Activated T-helper 17 cell treated with anti-CD3 and anti-CD28 coated beads, Interleukin-2, amount 50 U/mL, for 72 hours (primary cell): ENCODE measurements at places on chromosomes 16 and 17. TPM values are rescaled to one million over a fixed set of nuclear protein-coding genes. Genes with fewer than 3 reads are reported as not detected.

DNA sequence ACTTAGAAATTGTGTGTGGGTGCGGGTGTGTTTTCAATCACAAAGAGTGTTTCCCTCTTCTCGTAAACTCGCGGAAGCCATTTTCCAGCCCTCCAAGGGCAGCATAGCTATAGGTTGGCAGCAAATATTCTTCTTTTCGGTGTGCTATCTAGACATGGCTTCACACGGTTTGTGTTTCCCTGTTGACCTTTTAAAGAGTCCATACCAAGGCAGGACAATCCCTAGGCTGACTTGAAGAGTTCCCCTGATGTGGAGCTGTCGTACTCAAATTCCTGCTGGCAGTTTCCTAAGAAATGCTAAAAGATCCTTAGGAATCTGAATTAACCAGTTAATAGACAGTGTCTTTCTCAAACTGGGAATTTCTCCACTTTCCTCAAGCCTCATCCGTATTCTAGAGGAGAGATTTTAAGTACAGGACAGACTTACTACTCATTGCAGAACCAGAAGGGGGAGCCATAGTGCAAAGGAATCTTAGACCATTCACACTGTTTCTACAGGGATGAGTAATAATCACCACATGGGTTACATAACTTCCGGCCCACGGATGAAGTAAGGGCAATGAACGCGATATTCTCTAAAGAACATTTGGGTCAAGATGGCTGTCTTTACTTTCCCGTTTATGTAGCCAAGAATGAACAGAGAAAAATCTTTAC, 288.6 kb upstream of the ELAC2 start:
- peak; percentile 63 for ATAC-seq

GRCh38 chr16:24689128-24689527, 40.3 kb upstream of the TNRC6A start:
- no peak for ATAC-seq

DNA sequence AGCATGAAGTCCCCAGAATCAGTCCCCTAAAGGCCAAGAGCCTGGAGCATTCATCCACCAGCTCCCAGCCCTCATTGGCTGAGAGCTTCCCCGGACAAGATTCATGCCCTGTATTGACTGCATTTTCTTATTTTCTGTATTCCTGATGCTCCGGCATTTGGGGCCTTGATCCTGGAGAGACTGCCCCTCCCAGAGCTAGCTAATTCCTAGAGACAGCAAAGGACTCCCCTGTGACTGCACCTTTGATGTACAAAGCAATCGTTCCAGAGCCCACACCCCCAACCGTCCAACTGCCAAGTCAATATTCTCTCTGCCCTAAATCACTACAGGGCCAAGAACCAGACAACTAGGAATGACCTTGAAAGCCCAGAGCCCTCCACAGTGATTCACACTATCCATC, 93.4 kb upstream of the CDH5 start:
- ATAC-seq, result no peak

DNA sequence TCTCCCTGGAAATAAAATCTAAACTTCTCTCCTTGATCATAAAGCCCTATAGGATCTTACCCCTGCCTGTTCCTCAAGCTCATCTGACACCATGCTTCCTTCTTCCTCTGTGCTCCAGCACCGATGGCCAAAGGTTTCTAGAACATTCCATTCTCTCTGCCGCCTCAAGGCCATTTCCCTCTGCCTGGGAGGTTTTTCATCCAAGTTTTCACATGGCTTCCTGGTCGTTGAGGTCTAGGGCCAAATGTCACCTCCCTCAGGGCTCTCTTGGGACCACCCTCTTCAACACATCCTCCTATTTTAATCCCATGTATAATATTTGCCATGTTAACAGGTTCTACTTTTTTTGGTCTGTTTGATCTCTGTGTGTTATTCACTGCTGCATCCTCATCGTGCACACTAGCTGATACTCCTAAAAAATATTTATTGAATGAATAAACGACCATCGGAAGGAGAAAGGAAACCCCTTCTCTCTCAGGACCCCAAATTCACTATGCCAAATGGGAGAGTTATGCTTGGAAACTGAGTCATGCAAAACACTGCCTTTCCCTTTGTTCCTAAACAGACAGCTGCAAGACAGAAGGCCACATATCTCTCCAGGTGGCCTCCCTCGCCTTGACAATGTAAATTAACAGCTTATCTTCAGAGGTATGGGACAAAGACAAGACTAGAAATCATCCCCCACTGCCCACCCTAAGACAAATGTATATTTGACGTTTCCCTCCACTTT, 78.5 kb downstream of the XYLT1 start:
- no peak for ATAC-seq

DNA sequence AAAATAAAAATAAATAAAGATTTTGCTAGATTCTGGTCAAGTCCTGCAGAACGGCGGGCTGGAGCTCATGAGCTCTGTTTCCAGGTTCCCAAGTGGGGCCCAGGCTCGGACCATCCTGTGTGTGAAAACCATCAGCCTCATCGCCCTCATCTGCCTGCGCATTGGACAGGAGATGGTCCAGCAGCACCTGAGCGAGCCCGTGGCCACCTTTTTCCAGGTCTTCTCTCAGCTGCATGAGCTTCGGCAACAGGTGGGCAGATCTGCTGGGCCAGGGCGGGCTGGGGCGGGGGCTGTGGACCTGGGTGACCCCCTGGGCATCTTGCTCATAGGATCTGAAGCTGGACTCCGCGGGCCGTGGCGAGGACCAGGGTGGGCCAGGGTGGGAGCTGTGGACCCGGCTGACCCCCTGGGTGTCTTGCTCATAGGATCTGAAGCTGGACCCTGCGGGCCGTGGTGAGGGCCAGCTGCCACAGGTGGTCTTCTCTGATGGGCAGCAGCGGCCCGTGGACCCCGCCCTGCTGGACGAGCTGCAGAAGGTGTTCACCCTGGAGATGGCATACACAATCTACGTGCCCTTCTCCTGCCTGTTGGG, 7.8 kb downstream of the WDR81 start:
- ATAC-seq, result no peak

DNA sequence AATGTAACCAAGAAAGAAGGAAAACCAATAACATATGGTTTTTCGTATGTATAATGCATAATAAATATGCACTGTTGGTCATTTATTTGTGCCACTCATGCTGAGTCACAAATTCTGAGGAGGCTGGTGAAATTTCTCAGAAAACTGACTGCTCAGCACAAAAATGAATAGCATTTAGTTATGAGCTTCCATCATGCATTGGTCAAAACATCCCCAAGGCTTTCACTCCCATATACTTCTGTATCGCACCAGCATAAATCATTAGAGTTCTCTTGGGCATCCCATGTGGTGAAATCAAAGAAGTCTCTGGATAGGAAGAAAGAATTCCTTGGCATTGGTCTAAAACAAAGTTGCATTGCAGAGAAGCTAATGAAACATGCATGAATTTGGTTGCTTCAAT, 785.6 kb upstream of the CDH8 start:
- no peak for ATAC-seq

TRIM37 gene
- total RNA-seq, result 26.8 TPM

GRCh38 chr16:471353-472198, 46.1 kb downstream of the RAB11FIP3 start:
- ATAC-seq, result no peak

PRAC2 gene
- not detected for total RNA-seq

DNA sequence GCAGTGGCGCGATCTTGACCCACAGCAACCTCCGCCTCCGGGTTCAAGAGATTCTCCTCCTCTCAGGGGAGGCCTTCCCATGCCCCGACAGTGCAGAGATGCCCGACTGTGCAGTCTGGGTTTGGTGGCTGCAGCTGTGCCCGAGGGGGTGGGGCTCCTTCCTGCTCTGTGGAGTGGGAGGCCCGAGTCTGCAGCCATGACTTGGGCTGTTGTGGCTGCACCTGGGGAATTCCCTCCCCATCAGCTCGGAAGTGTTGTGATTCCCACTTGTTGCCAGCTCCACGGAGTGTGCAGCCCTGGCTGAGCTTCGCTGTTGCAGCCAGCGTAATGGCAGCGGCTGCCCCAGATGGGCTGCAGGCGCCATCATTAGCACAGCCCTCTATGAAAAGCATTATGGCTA, 66.4 kb upstream of the SMIM36 start:
- peak; percentile 43 for ATAC-seq
